Suppressor macrophage (primary cell): ENCODE measurements at places on chromosomes 11 and 22.
A peak's percentile ranks its signal among the peaks of the same experiment; 100 is the strongest.

DNA sequence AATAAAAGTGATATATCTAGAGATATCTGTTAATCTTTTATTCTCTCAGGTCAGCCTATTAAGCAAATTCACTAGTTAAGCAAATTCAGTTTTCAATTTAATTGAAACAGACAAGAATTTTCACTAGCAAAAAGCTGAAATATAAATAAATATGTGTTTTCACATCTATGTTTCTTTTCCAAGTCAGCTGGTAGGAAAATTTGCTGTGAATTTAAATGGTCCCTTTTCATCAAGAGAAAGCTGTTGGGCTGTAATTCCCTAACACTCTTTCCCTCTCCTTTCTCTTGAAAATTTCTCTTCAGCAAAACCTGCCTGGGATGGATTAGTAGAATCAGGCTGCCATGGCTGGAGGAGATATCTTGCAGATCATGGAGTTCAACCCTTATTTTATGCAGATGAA lies 46.9 kb upstream of the BARX2 start:
- no peak for DNase-seq

GRCh38 chr11:131534611-131535010 lies 164.2 kb downstream of the NTM start:
- DNase-seq = no peak

DNA sequence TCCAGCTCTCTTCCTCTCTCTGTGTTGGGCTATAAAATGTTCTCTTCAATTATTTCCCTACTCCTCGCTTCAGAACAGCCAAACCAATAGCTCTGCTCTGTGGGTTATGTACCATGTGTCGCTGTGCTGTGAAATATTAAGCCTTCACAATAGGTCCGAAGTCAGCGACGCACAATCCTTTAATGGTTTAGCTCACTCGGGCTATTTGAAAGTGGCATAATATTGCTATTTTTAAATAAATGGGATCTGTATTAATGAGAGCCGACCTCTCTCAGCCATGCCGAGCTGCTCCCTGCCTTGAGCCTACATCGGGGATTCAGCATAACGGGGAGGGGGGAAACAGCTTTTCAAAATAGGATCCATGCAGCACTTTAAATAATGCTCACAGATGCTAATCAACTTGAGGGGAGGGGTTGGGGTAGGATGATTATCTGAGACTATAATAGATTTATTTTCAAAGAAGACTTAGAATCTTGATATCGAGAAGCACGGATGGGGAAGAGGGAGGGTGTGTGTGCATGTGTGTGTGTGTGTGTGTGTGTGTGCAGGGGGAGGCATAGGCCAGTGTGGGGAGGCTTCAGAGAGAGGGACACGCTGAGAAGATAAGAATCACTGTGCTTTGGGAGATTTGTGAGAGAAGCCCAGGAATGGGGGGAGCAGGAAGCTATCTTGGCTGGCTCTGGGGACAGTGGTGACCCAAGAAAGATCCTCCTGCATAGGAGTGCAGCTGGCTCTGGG lies 271.5 kb downstream of the NXPE2 start:
- no peak for DNase-seq

DNA sequence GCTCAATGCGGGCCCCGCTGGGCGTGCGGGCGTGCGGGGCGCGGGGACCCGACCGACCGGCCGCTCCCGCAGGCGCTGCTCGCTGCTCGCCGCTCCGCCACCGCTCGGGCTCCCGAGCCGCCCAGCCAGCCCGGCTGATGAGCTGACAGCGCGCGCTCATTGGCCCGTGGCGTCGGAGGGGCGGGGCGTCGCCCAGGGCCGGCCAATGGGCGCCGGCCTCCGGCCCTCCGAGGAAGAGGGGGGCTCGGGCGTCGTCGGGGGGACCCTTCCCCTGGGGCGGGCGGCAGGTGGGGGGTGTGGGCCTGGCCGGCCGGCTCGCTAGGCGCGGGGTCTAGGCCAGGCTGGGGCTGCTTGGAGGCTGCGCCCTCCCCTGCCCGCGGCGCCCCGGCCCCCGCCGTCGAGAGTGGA lies at the start of gene SCUBE1:
TSS of gene SCUBE1 (minus strand) at position 111 of the 408 bp plus-strand sequence. CDS start 111 bp downstream, outside the sequence.
- DNase-seq = peak; percentile 87

DNA sequence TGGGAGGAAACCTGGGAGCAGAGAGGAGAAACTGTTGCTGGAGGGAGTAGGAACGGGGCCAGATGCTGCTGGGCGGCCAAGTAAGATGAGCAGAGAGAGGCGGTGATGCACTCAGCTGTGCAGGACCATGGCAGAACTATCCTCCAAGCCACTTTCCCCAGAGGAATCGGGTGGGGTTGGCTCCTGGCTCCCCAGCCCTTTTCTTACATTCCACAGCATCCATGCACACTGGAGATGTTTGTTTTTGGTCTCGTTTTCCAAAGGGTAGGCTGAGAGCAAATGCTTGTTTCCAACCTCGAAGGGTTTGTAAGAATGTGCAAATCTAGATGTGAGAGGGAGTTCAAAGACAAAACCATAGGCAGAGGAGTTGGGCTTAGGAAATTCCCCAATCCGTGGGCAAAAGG lies 73.2 kb downstream of the DBX1 start:
- DNase-seq = no peak

- DNase-seq = no peak
These were observed at the start of gene BAIAP2L2 for GRCh38 chr22:38110008-38110862. TSS of gene BAIAP2L2 (minus strand) at chr22:38110684. CDS start at chr22:38110525, 159 bp downstream.

DNA sequence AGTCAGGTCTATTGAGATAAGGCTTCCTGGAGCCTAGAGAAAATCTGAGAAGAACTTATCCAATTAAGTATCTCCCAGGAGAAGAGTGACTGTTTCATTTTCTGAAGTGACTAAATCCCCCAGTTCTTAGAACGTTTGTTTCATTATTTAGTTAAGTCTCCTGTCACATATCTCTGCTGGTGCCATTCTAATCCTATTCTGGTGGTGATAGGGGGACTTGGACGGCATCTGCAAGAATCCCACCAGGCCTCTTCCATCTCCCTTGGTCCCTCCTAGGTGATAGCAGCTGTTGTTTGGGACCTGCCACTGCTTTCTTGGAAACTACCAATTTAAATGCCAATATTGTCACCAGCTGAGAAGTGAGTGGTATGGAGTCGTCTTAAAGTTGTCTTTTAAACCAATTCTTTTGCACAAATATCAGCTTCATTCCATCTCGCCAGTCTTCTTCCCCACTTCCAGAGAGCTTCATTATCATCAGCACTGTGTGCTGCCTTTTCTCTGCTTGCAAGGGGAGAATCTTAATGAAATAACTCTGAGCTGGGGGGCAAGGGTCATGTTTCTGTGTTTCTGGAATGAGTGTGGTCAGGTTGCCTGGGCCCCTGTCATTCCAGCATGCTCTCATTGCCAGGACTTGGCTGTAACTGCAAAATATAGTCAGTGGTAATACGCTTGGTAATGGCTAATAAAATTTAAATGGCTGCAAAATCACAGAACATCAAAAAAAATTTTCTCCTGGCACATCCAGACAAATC lies 104.8 kb downstream of the LDLRAD3 start:
- DNase-seq = no peak

GRCh38 chr11:129208863-129209262 lies 16.7 kb upstream of the ARHGAP32 start:
- no peak for DNase-seq

- DNase-seq = no peak
These were observed 47.2 kb downstream of the LRFN4 start for GRCh38 chr11:66904055-66904454.

DNA sequence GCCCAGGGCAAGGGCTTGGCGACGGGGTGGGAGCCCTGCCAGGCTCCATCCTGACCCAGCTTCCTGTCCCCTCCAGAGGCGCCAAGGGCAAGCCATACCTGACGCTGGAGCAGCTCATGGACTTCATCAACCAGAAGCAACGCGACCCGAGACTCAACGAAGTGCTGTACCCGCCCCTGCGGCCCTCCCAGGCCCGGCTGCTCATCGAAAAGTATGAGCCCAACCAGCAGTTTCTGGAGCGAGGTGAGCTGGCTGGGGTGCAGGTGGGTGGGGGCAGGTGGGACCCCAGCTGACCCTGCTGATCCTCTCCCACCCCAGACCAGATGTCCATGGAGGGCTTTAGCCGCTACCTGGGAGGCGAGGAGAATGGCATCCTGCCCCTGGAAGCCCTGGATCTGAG lies 5.0 kb downstream of the PLCB3 start:
- DNase-seq = no peak

DNA sequence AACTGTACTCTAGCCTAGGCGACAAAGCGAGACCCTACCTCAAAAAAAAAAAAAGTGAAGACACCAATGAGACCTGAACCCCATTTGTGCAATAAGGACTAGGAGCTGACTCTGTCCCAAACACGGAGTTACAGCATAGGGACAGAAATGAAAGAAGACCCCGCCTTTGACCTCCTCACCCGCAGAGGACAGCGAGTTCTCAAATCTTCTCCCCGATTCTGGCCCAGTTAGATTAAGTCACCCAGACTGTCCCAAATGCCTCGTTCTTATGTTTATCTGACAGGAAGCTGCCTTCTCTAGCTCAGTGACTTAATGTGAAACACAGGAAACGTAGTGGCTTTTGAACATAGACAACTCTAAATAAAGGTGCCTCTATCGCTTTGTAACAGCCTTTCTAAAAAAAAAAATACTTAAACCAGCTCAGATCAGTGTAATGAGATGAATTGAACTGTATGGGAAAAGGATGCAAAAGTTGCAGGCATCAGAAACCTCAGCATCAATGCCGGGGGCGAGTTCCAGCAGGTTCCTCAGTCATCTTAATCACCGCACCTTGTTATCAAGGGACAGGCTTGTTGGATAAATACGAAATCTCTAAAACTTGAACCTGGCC lies 10.6 kb downstream of the MYH9 start:
- DNase-seq = no peak

- DNase-seq = no peak
These were observed 9.0 kb upstream of the DRD2 start for GRCh38 chr11:113484223-113484622.

DNA sequence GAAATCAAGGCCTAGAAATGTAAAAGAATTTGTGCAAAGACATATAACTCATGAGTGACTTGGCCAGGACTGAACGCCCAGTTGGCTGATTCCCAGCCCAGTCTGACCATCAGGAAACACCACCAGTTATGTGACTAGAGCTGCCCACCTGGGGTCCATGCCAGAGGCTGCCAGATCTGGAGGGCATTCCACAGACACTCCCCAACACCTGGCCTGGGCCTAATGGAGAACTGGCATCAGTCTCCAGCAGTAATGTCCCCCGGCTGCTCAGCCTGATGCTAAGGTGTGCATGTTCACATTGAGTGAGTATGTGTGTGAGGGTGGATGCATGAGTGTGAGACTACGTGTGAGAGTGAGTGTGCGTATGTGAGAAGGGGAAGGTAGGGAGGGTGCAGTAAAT lies 15.7 kb downstream of the PLAAT3 start:
- no peak for DNase-seq

DNA sequence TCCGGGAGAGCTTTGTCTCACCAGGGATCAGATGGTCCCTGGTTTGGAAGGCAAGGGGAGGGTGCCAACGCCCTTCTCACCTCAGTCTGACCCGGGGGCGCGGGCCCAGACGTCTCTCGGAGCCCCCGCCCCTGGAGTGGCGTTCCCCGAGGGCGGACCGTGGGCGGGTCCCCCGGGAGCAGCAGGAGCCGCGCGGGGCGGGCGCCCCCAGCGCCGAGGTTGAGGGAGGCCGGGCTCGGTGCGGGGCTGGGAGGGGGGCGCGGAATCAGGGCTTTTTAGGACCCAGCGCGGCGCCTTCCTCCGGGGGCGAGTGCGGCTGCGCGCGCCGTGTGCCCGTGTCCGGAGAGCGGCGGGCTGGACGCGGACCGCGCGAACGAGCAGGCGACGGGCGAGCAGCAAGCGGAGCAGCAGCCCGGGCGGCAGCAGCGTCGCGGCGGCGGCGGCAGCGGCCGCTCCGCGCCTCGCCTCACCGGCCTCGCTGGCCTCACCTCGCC lies at the start of gene KCNC1:
TSS of gene KCNC1 (plus strand) at position 364 of the 494 bp plus-strand sequence. CDS start 1,222 bp downstream, outside the sequence.
- peak; percentile 3 for DNase-seq
